ENCODE measurements at places on chromosomes 3 and 15.
A peak's percentile ranks its signal among the peaks of the same experiment; 100 is the strongest.

DNA sequence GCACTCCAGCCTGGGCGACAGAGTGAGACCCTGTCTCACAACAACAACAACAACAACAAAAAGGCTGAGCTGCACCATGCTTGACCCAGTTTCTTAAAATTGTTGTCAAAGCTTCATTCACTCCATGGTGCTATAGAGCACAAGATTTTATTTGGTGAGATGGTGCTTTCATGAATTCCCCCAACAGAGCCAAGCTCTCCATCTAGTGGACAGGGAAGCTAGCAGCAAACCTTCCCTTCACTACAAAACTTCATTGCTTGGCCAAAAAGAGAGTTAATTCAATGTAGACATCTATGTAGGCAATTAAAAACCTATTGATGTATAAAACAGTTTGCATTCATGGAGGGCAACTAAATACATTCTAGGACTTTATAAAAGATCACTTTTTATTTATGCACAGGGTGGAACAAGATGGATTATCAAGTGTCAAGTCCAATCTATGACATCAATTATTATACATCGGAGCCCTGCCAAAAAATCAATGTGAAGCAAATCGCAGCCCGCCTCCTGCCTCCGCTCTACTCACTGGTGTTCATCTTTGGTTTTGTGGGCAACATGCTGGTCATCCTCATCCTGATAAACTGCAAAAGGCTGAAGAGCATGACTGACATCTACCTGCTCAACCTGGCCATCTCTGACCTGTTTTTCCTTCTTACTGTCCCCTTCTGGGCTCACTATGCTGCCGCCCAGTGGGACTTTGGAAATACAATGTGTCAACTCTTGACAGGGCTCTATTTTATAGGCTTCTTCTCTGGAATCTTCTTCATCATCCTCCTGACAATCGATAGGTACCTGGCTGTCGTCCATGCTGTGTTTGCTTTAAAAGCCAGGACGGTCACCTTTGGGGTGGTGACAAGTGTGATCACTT is 2.0 kb downstream of the CCR5 start:
- DNase-seq, result no peak

DNA sequence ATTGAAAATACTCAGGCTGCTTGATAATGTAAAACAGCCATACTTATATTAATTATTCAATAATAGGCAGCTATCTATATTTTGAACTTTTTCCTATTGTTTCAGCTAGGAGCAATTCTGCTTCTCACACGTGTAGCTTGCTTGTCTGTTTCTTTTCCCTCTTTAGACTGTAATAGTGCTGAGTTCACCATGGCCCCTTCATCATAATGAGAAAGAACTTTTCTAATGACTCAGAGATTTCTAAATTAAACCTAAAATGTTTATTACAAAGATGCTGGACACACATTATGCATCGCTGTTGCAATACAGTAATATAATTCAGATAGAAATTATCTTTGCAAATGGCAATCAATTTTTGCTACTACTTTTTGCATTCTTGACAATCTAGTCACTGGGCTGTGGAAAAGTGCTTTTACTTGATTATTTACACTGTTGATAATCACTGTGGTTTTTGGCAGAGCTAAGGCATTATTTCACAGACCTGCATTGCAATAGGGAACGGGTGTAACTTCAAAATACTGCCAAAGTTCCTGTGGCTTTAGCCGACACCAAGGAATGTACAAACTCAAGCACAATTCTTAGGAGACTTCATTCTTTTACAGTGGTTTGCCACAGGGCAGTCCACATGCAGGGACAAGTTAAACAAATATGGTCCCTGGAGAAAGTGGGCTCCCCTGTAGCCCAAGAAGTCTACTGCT is 281.0 kb upstream of the TBL1XR1 start:
- peak; percentile 72 for DNase-seq

DNA sequence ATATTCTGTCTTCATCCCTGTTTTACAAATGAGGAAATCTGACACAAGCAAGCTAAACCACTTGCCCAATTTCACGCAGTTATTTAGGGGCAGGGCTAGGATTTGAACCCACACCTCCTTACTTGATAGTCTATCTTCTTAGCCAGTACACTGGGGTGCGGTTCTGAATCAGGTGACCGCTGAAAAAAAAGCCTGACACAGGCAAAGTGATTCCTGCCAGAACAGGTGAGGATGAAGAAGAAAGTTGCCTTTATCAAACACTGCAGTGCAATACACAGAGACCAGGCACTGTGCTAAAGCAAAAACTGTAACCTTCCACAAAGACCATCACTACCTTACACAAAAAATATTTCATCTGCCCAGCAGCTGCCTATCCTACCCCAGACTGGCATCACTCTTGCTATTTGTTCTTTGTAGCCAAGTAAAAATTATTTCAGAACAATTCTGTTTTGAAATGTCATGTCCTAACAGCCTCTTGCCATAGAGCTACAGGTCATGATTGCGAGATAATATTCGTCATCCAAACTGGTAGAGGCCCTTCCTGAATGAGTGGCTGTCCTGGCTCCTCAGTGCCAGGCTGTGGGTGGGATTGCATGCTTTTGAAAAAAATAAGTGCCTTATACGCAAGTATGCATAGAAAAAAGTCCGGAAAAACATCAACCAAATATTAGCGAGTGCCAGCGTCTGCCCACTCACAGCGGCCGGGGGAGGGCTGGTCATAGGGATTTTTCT is 142.3 kb upstream of the TPM1 start:
- peak; percentile 23 for DNase-seq

DNA sequence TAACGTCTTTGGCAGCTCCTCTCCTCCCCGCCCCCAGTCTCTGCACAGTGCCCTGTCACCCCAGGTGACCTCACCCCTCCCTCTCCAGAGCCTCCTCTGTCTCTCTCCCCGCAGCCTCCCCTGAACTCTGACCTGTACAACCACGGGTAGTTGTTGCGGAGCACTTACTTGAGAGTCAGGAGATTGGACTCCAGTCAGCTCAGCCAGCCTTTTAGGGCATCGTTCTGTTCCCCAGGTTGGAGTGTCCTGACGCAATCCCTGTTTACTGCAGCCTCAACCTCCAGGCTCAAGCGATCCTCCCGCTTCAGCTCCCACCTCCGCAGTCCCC is 177.7 kb downstream of the UACA start:
- DNase-seq, result no peak

DNA sequence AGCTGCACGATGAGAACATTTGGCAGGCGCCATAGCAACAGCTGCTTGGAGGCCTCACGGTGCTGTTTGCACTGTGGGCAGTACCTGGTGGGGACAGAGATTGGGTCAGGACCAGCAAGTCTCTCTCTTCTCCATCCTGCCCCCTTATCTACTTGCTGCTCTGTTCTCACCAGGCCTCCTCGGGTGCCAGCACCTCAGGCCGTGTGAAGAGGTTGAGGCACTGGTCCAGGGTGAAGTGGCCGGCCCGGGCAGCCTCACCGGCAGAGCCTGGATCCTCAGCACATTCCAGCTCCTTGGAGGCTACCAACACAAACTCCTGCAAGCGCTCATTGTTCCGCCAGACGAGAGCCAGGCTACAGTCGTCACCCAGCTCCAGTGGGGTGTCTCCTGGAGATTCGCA is 6.2 kb upstream of the QARS1 start:
- no peak for DNase-seq

DNA sequence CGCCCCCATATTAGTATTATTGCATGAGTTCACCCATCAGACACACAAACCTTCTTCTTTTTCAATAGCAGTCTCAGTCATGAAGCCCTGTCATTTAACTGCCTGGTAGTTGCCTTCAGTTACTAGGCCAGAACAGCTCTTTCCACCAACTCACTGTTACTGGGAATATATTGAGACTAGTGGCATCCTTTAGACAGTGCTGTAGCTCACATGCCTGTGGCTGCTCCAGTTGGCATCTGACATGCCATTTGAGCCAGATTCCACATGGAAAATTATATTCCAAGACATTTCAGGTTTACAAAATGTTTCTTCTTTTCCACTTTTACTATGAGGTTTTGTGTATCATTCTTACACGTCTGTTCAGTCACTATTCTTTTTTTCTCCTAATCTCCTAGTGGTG is 146.1 kb downstream of the GHSR start:
- DNase-seq, result no peak
